Activated CD4-positive, alpha-beta T cell treated with anti-CD3 and anti-CD28 coated beads, Interleukin-2, amount 10 ng/mL, durations not matched to agents 7 days and 5 days (primary cell): ENCODE measurements at places on chromosomes 16 and 17.

- peaks cover 11% of the 10 kb centered on the region for H3K36me3 ChIP-seq
- no peaks in the 10 kb centered on the region for H3K27me3 ChIP-seq
- peak overlapping the region; percentile 79 for H3K4me3 ChIP-seq
- no peak overlapping the region for H3K27ac ChIP-seq
- H3K4me1 ChIP-seq: peaks cover 35% of the 10 kb centered on the region
These were observed 1.9 kb downstream of the FAAP100 start for GRCh38 chr17:81550285-81550684.

DNA sequence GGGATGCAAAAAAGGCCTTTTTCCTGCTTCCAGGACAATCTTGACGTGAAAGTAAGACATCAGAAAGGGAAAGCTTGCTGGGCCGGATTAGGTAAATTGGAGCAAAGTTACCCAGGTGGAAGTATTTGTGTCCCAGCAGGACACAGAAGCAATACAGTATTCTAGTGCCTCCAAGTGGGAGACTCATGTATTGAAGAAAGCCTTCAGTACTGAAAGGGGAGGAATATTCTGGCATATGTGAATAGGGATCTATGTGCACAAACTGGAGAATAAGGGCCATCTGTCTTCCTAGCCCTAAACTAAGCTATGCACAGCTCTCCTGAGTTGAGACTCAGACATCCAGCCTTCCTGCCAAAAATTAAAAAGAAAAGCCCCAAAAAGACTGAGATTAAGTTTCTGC lies 327.3 kb upstream of the CDH8 start:
- no peaks in the 10 kb centered on the region for H3K27me3 ChIP-seq
- no peaks in the 10 kb centered on the region for H3K4me1 ChIP-seq
- no peak for DNase-seq
- H3K4me3 ChIP-seq: no peak overlapping the region

DNA sequence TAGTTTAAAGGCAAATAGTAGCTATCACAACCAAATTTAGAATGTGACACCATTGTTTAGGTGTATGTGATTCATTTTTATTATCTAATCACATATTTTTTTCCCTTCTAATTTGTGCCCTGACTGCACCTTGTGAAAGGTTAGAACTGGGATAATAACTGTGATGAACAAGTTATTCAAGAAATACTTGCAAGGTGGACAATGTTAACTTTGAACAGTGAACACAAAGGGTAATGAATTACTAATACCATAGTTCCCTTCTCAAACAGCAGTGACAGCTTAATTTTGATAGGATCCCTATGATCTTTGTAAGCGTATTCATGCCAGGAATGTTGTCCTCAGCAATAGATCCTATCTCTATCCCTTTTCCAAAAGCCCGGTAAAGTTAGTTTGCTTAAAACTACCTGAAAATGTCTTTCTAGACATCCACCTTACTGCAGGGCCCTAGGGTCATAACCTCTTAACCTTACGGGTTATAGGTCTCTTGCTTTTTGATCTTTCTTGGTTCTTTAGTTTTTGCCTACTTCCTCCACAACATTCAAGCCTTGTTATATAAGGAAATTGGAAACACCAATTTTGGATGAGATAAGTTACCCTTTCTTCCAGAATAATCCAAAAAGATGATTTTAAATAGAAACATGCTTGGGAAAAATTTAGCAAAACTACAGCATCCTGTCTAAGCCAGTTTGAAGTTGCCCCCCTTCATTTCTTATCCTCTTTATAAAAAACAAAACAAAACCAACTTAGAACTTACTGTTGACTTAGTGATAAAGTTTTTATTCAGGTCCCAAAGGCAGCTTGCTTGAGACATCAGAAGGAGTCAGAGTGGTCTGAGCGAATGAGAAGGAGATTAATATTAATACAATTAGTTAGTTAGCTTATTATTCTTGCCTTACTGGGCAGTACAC lies 200.0 kb upstream of the TBX2 start:
- H3K27ac ChIP-seq: no peak overlapping the region
- H3K27me3 ChIP-seq: peaks cover 2% of the 10 kb centered on the region
- H3K36me3 ChIP-seq: no peaks in the 10 kb centered on the region
- no peak overlapping the region for H3K4me3 ChIP-seq
- no peaks in the 10 kb centered on the region for H3K4me1 ChIP-seq

DNA sequence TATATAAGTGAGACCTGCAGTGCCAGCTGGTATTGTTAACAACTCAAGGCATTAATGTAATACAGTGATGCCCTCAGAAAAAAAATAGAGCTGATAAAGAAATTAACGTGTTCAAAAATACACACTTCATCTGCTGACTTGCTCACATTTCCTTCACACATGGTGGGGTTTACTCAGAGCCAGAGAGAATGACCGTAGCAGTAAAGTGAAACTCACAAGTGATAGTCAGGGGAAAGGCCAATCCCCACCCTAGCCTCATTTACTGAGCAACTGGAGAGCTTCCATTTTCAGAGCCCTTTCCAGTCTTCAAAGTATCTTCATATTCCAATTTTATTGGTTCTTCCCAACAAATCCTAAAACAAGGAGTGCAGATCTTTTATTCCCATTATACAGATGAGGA lies 74.0 kb upstream of the HLF start:
- peaks cover 5% of the 10 kb centered on the region for H3K27me3 ChIP-seq
- H3K27ac ChIP-seq: no peak overlapping the region
- no peaks in the 10 kb centered on the region for H3K4me1 ChIP-seq
- no peak overlapping the region for H3K4me3 ChIP-seq

- no peak overlapping the region for H3K27ac ChIP-seq
- H3K4me1 ChIP-seq: no peaks in the 10 kb centered on the region
These were observed 205.2 kb downstream of the STX8 start for GRCh38 chr17:9370467-9370866.
